Suppressor macrophage (primary cell): ENCODE measurements at places on chromosomes 5 and 9.

GRCh38 chr9:21985964-21986667 is 8.1 kb downstream of the CDKN2A start:
- DNase-seq, result no peak

DNA sequence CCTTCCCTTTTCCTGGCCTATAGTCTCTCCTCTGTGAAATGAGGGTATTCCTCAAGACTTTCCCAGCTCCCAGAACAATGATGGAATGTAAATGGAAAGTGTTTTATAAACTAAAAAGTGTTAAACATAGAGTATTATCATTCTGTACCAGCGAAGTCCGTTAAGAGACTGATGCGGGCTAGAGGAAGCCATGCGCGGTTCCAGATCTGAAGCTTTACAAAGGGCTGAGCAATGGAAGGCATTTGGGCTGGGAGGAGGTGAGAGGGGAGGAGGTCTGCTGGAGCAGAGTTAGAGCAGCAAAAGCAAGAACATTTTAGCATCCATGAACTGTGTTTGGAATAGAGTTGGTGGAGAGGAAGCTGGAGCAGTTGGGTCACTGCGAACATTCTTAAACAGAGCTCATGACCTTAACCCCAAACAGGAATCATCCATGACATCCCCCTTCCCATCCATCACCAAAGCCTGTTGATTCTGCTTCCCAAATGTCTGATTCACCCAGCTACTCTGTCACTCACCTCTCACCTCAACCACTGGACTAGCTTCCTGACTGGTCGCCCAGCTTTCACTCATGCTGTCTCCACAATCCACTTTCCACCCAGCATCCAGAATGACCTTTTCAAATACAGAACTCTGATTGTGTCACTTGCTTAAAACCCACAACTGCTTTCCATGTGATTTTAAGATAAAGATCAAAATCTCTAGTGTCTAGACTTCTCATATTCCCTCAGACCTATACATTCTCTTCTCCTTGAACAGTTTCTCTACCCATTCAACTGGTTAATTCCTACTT is 37.1 kb downstream of the CDK5RAP2 start:
- peak; percentile 4 for DNase-seq

DNA sequence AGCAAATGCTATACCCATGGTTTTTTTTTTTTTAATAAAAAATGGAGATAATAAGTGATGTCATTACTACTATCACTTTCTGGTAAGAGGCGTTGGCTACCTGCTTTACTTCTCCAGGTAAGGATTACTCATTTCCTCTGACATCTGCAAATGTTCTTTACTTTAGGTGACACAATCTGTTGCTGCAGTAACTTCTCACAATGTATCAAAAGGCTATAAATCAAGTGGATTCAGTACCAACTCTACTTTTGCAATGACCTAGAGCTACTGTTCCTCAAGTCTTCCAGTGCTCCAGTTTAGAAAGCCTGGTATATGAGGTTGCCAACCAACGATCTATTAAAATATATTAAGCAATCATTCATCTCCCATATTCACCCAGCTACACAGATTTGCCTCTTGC is 129.1 kb downstream of the PLK2 start:
- no peak for DNase-seq

DNA sequence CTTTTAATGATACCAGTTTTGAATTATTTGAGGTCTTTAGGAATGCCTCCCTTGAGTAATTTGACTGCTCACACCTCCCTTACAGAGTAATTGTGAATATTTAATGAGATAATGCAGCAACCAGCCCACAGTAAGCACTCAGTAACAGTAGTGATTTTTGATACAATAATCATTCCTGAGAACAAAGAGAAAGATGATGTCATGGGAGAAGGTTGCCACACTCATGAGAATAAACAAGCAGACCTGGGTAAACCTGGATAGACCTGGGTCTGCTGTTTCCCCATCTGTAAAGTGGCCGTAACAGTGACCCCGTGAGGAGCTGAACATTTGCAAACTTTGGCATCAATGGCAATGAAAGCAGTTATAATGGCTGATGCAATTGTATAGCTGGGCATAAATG is 4.2 kb downstream of the C1QTNF2 start:
- no peak for DNase-seq

DNA sequence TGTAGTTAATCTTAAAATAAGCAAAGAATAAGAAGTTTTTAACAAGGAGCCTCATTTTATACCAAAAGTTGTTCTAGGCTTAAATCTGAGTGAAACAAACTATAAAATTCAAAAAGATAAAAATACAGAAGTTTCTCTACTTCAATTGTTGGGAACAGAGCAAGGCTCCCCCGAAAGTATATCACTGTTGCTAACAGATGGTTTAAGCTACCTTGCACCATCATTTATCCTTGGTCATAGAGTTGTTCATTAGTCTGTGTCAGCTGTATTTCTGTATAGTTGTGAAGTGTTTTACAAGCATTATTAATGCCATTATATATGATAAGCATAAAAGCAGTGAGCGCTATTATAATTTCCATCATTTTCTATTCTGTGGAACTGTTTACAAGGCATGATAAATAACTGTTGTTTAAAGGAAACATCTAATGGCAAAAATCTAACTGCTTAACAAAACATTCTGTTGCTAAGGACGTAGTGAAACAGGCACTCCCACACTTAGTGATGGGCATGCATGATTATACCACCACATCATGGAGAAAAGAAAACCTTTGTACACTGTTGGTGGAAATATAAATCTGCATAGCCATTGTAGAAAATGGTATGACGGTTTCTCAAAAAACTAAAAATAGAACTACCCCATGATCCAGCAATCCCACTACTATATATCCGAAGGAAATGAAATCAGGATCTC is 23.3 kb upstream of the ACO1 start:
- no peak for DNase-seq

- DNase-seq, result no peak
These were observed 282.6 kb downstream of the ZNF608 start for GRCh38 chr5:124463851-124464250.

GRCh38 chr5:122463221-122463620 is 151.2 kb downstream of the SNCAIP start:
- DNase-seq, result no peak

DNA sequence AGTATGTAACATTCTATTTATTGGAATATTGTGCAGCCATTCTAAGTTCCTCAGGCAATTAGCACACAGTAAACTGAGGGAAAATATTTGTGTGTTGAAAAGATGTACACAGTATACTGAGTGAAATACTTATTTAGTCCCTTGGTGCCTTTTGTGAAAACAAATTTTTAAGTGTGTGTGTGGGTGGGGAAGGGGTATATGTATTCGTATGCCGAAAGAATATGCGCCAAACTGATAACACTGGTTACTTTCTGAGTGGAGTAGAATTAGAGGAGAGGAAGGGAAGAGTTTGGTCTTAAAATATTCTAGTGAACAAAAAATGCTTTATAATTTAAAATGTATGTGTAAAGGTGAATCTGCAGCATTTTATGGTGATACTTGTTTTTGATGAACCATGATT is 3.1 kb downstream of the DCP2 start:
- DNase-seq, result no peak
